ENCODE measurements at places on chromosomes 2 and 18. TPM values are rescaled to one million over a fixed set of nuclear protein-coding genes. Genes with fewer than 3 reads are reported as not detected.

DNA sequence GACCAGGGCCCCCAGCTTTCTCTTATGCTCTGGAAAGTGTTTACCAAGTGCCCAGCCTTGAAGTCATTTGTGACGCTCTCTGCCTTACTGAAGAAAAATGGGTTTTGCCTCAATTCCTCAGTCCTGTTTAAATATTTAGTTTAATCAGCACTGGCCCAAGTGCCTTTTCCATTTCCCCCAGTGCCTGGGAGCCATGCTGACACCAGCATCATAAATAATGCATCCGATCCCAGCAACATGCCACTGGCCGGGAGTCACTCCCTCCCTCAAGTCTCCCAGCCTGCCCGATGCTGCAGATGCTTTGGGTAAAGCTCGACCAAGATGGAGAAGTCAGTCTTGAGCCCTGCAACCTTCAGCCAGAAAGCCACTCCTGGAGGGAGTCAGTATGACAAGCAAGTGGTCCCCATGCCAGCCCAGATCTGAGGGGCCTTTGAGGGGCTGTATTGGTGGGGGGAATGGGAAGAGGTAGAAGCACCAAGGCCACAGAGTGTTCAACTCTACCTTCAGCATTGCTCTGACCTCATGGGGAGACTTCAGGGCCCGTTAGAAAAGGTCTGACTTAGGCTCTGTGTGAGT, 12.0 kb upstream of the MTA3 start:
- no peak for DNase-seq

Gene BOLL
- not detected for total RNA-seq

Gene TMEM131
- 28.6 TPM for total RNA-seq

Gene DCDC2C
- not detected for total RNA-seq

- DNase-seq, result no peak
Observed at GRCh38 chr2:83536556-83536955, 922.5 kb downstream of the SUCLG1 start.

Gene SNORC
- 1.1 TPM for total RNA-seq

Gene ARHGAP28
- total RNA-seq, result 2.1 TPM

DNA sequence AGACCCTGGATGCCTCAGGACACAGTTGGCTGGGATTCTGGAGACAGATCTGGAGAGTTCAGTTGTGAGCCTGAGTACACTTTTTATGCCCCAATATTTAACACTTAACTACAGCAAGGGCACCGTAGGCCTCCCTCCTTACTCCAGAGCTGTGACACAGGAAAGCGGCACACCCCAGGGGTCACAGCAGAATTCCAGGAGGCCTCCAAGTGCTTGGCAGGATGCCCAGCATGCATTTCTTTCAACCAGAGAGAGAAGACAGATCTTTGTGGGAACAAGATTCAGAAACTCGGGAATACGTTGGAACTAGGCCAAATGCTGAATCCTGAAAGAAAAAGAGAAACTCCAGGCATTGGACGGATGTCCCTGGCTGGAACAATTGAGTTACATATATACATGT, 199.2 kb upstream of the NT5C1B start:
- DNase-seq, result no peak

Gene ALKAL2
- 2.7 TPM for total RNA-seq
